ENCODE measurements at places on chromosomes 6 and 20.
A peak's percentile ranks its signal among the peaks of the same experiment; 100 is the strongest.

GRCh38 chr20:62223571-62223970 is 3.5 kb upstream of the HRH3 start:
- no peak overlapping the region for H3K4me3 ChIP-seq
- no peak overlapping the region for H3K27ac ChIP-seq
- no peaks in the 10 kb centered on the region for H3K4me1 ChIP-seq
- peaks cover 71% of the 10 kb centered on the region for H3K27me3 ChIP-seq
- H3K36me3 ChIP-seq: no peaks in the 10 kb centered on the region

DNA sequence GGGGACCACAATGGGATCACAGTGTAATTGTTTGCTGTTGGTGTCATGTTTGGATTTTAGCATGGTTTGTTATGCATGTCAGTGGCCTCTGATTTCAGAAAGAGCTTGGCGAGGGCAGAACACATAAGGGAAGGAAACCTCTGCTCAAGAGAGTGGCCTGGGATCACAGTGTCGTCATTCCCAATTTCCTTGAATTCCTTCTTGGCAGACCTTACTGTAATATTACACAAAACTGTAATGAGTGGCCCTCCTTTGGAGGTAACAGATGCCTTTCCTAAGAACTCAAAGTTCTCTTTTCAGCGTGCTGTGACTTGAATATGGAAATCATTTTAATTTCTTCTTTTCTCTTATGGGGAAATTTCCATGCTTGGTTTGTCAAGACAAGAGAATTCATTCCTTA is 46.9 kb downstream of the JAG1 start:
- H3K4me1 ChIP-seq: no peaks in the 10 kb centered on the region
- H3K4me3 ChIP-seq: no peak overlapping the region
- H3K27ac ChIP-seq: no peak overlapping the region
- no peaks in the 10 kb centered on the region for H3K36me3 ChIP-seq
- no peaks in the 10 kb centered on the region for H3K27me3 ChIP-seq

GRCh38 chr6:145743332-145743731 is 8.0 kb upstream of the EPM2A start:
- H3K27me3 ChIP-seq: no peaks in the 10 kb centered on the region
- DNase-seq: no peak
- no peak overlapping the region for H3K27ac ChIP-seq
- H3K4me1 ChIP-seq: no peaks in the 10 kb centered on the region
- no peaks in the 10 kb centered on the region for H3K36me3 ChIP-seq
- no peak overlapping the region for H3K4me3 ChIP-seq

DNA sequence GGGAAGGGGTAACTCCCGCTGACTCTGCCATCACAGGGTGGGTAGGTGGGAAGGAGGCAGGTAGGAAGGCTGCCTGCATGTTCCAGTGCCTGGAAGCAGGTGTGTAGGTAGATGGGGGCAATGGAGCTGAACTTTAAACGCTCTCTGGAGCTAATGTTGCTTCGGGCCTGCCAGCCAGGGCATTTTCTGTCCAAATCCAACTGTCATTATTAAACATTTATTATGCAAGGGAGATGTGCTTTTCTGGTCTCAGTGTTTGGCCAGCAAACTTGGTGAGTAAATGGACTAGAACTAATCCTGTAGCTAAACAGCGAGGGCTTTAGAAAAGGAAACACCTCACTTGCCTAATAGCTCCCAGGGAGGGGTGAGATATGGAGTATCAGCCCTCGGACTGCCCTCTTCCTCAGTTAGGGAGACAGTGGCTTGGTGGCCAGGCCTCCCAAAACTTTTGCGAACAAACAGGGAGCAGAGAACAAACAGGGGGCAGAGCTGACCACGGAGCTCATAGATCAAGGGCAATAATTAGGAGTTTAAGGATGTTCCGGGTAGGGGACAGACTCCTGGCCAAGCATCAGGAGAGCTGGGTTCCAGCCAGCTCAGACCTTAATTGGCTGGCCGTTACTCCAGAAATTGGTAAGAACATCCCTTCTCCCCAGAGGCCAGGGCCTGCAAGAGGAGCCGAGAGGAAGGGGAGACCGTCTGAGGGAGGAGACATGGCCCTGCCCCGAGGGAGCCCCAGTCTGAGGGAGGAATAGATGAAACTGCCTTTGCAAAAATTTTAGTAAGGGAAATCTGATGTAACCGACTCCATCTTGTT is 131.1 kb downstream of the VEGFA start:
- no peak for DNase-seq
- no peak overlapping the region for H3K27ac ChIP-seq
- H3K36me3 ChIP-seq: no peaks in the 10 kb centered on the region
- no peaks in the 10 kb centered on the region for H3K27me3 ChIP-seq
- no peaks in the 10 kb centered on the region for H3K4me1 ChIP-seq

DNA sequence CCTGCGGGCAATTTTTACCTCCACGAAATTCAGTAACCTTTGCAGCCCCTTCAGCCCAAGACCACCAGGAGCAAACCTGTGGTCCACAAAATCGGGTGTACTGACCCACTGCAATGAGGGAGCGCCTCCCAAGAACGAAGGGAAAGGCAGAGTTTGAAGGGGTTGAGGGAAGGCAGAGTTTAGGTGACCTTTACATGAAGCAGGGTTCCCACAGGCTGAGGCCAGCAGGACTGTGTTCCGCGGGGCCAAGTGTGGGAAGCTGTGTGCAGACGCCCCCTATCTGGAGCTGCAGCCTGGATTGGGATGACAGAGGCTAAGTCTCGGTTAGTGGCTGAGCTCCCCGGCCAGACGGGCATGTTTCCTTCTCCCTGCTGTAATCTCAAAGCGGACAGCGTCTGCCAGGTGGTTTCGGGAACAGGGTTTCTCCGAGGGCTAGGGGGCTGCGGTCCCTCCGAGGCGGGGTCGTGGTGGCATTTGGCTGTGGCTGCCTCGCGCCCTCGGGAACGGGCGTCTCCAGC is 826 bp upstream of the PYGB start:
- peaks cover 2% of the 10 kb centered on the region for H3K27me3 ChIP-seq
- peak overlapping the region; percentile 39 for H3K4me3 ChIP-seq
- DNase-seq: peak; percentile 45
- H3K27ac ChIP-seq: no peak overlapping the region
- peaks cover 5% of the 10 kb centered on the region for H3K36me3 ChIP-seq

- no peak for DNase-seq
- H3K36me3 ChIP-seq: peaks cover 37% of the 10 kb centered on the region
- H3K4me3 ChIP-seq: no peak overlapping the region
- H3K4me1 ChIP-seq: peaks cover 6% of the 10 kb centered on the region
Observed at GRCh38 chr6:25975923-25976560, 13.4 kb downstream of the TRIM38 start.

DNA sequence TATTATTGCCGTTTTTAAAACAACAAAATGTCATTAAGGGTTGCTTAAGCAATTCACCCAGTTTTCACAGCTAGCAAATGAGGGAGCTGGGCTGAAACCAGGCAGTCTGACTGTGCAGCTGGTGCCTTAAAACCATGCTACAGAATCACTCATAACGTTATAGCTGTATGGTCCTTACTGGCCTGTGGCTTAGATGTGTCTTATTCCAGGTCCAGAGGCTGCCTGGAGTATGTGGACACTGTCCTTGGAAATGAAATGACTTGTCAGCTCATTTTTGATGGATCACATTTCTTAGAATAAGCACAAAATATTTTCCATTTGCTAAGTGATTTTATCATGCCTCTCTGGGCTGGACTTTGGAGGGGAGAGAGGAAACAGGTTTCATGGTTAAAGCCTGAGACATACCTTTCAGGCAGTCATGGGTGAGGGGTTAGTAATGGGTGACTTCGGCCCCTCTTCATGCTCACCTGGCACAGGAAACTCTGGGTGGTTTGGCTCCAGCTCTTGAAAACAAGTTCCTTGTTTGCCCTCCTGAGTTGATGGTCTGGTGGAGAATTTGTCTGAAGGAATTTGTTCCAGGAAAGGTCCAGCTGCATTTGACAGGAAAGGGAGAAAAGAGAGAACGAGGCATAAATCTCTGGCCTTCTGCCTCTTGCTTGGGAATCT is 823.2 kb downstream of the DHX35 start:
- H3K27ac ChIP-seq: no peak overlapping the region
- H3K4me3 ChIP-seq: no peak overlapping the region
- H3K4me1 ChIP-seq: no peaks in the 10 kb centered on the region
- no peaks in the 10 kb centered on the region for H3K27me3 ChIP-seq
- H3K36me3 ChIP-seq: no peaks in the 10 kb centered on the region

DNA sequence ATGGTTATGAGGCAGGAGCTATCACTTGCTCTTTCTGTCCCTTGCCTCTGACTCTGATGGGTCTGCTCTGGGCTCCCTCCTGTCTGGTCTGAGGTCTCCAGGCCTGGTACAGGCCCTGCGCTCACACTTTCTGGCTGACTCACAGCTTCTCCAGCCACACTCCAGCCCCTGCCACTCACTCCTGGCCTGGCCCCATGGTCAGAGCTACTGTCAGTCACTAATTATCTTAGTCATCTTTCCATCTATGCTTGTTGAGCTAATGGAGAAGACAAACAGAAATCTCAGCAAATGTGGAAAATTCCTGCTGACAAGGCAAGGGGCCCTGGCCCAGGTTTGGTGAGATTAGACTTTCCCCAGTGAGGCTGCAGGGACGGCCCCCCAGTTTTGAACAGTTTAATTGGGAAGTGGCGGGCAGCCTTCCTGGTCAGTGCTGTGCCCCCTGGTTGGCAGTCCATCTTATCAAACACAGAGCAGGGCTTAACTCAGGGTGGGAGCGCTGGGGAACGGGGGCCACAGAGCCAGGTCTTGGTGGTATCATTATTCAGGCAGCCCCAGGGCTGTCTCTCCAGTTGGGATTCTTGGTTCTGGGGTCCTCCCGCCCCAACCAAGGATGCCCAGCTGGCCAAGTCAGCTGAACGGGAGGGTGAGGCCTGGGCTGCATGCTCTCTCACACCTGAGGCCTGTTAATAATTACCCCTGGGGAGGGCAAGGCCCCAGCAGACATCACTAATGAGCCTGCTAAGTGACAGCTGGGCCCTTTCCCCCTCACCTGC is 63.4 kb downstream of the VEGFA start:
- H3K4me1 ChIP-seq: peaks cover 10% of the 10 kb centered on the region
- no peak overlapping the region for H3K4me3 ChIP-seq
- H3K36me3 ChIP-seq: no peaks in the 10 kb centered on the region
- no peaks in the 10 kb centered on the region for H3K27me3 ChIP-seq
- no peak overlapping the region for H3K27ac ChIP-seq

GRCh38 chr6:77466055-77466450 is 2.8 kb upstream of the HTR1B start:
- peaks cover 42% of the 10 kb centered on the region for H3K4me1 ChIP-seq
- H3K4me3 ChIP-seq: peak overlapping the region; percentile 68
- DNase-seq: peak; percentile 61
- H3K27me3 ChIP-seq: peaks cover 10% of the 10 kb centered on the region
- peak overlapping the region; percentile 39 for H3K27ac ChIP-seq

DNA sequence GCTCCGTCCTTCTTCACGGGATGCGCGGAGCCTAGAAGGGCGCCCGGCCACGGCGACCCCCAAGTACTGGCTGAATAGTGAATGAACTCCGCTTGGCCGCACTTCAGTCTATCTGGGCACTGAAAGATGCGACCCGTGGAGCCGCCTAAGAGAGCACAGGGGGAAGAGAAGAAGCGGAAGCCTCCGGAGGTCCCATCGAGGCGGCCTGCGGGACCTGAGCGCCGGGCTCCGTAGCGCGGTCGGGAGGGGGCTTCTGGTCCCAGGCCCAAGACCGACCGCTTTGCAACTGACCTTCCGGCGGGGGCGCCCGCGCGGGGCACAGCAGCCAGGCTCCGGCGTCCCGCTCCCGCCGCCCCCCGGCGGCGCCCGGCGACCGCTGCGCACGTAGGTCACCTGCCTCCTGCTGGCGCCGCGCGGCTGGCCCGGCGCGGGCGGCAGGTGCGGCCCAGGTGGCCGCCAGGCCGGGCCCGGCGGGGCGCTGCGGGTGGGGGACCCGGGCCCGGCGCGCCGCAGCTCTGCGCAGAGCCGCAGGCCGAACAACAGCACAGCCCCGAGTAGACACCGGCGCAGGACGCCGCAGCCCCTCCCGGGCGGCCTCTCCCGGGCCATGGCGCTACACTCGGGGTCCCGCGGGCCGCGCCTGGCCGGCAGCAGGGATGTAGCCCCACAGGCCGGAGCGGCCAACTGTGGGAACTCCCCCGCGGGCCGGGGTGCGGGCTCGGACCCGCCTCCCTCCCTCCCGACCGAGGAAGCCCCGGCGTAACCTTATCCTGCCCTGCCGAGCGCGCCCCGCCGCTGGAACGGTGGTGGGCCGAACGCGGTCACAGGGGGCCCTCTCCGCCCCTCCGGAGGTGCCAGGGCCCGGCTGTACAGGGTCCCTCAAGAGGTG is at the start of gene METTL24:
TSS of gene METTL24 (minus strand) at position 686 of the 889 bp plus-strand sequence. CDS start at position 609, 77 bp downstream.
- no peaks in the 10 kb centered on the region for H3K36me3 ChIP-seq
- DNase-seq: peak; percentile 35
- H3K27me3 ChIP-seq: no peaks in the 10 kb centered on the region
- H3K27ac ChIP-seq: no peak within 1 kb of the TSS
- H3K4me3 ChIP-seq: peak within 1 kb of the TSS; percentile 76
- H3K4me1 ChIP-seq: peaks cover 11% of the 10 kb centered on the region

- H3K4me1 ChIP-seq: no peaks in the 10 kb centered on the region
- peak; percentile 4 for DNase-seq
- H3K27ac ChIP-seq: no peak overlapping the region
- no peak overlapping the region for H3K4me3 ChIP-seq
- H3K36me3 ChIP-seq: no peaks in the 10 kb centered on the region
Observed at GRCh38 chr6:104896914-104897313, 37.2 kb upstream of the HACE1 start.

DNA sequence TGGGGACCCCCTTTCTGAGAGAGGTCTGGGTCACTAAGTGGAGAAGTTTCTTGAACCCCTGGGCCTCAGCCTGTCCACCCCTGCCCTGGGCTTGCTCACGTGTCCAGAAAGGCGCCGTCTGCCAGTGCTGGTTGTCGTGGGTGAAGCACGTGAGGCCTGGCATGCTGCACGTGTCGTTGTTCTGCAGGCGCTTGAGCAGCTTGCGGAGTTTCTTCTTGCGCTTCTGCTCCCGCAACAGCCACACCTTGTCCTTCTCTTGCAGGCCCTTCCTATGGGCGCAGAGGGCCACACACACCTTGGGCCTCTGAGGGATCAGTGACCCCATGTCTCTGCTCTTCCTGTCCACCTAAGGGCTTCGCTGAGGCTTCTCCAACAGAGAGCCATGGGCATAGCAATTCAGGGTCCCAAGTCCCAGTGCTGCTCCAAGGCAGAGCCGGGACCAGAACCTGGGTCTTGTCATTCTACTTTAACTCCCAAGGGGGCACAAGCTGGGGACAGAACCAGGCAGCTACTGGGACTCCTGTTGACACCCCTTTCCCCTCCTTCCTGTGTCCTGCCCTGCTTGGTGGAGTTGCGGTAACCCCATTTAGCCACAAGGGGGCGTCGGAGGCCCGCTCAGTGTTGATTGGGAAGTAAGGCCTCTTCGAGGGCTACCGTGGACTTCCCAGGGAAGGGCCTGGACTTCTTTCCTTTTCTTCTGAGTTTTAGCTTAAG is 121.8 kb downstream of the SULF2 start:
- no peak overlapping the region for H3K4me3 ChIP-seq
- peak; percentile 62 for DNase-seq
- peaks cover 2% of the 10 kb centered on the region for H3K36me3 ChIP-seq

DNA sequence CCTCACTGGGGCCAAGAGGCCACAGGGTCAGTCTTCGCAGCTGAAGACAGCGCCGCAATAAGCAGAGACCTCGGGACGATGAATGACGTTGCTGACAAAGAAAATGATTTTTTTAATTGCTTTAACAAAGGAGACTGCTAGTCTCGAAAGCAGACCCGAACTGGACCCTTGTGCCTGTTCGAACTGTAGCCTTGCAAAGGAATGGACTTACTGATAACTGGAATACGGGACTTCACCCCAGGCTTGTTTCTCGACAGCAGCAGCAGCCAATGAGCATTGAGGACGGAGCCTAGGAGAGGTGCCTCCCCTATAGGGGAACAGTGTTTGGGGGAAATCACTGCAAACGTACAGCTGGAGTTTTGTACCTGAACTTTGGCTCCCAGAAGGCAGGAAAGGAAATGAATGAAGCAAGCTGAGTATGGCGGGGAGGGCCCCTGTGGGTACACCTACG is 1.3 kb upstream of the TAF4 start:
- no peak overlapping the region for H3K27ac ChIP-seq
- H3K27me3 ChIP-seq: no peaks in the 10 kb centered on the region
- peaks cover 3% of the 10 kb centered on the region for H3K36me3 ChIP-seq
- peaks cover 38% of the 10 kb centered on the region for H3K4me1 ChIP-seq
